Osteocyte (in vitro differentiated cells): ENCODE measurements at places on chromosomes 11 and 22.
A peak's percentile ranks its signal among the peaks of the same experiment; 100 is the strongest.

DNA sequence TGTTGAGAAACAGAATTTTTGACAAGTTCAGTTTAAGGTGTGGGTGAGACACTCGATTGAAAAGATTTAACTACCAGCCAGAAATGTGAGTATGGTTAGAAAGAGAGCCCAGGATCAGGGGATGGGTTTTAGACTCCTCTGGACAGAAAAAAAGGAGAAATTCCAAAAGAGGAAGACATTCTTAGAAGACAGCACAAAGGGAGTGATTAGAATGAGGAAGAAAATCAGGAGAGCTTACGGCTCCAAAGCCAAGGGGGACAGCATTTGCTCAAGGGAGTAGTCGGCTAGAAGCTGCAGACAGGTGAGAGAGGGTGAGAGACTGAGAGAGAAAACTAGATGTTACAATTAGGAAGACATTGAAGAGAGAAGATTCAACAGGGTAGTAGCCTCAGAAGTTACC, 166.1 kb downstream of the ADAMTS15 start:
- no peak for DNase-seq

DNA sequence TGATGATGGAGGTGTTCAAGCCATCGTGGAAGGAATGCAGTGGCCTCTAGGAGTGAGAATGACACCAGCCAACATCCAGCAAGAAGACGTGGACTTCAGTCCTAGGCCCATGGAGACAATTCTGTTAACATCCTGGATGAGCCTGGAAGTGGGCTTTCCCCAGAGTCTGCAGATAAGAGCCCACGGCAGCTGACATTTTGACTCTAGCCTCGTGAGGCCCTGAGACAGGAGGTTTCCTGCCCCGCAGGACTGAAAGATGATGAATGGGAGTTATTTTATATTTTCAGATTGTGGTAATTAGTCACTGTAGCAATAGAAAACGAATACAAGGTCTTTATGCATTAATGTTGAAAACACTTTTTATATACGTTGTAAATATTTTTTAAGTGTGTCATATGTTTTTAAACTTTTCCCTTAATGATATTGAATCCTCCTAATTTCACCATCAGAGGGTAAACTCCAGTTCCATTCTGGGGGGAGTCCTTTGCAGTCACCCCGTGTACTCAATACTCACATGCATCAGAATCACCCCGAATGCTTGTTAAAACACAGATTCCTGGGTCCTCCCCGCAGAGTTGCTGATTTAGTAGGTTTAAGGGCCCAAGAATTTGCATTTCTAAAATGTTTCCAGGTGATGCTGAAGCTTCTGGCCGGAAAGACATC, 570 bp upstream of the TPCN2 start:
- DNase-seq, result no peak

GRCh38 chr11:1123970-1124369, 33.8 kb upstream of the MUC5AC start:
- no peak for DNase-seq

DNA sequence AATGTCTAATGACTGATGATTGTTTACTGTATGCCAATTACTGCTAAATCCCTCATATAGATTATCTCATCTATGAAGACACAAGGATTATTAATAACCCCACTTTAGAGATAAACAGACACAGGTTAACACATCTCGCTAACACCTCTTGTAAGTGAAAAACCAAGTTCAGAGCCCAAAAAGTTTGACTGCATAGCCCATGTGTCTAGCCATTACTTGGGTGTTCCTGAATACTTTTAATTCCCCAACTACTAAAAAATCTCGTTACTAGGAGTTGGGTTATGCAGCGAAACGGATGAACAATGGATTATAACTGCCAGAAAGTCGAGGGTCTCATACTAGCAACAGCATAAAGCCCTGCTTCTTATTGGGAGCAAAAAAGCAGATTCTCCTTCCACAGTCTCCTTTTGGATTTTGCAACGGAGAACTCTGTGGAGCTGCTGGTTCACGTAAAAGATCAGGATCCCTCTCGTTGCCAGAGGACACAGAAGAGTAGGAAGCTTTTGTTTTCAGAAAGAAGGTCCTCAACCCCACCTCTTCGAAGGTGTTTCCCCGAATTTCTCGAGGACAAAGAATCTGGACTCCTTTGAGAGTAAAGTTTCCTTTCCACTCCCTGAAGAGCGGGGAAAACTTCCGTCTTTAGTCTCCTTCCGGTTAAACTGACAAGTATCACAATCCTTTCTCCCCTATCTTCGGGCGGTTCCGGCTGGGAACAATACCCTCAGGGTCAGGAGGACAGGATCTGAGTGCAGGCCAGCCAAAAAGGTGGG, 979 bp downstream of the ZBED5 start:
- DNase-seq, result no peak

- DNase-seq, result no peak
Observed at GRCh38 chr22:35148381-35148780, 82.4 kb downstream of the ISX start.

DNA sequence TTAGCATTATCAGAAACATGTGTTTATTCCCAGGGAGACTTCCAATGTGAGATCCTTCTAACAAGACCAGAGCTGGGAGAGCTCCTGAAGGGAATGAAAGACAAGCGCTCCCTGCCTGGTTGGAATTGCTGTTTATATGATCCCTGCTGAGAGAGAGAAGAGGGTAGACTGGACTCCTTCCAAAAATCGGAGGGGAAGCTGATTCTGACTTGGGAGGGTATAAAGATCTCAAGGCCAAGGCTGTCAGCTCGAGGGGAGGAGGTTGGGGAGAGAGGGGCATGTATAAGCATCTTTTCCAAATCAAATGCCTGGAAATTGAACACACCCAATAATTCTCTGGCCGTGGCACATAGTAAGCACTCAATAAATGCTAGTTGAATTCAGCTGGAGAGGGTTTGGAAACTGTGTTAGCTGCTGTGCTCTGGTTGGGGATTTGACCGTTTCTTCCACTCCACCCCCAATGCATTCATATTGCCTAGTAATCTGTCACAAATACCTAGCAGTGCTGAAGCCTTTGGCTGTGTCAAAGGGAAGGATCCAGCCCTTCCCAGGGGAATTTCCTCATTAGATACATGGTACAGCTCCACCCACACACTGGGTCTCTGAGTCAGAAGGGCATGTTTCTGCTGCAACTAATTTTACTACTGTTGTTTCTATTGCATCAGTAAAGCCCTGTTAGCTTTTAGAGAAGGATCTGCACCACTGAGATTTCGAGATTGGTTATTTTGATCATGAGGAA, 61.5 kb downstream of the CACNG2 start:
- no peak for DNase-seq

- no peak for DNase-seq
Observed at GRCh38 chr11:38160433-38160832, 1562.4 kb upstream of the RAG2 start.

- DNase-seq, result no peak
Observed at GRCh38 chr11:83601201-83601913, 315.2 kb upstream of the CCDC90B start.

DNA sequence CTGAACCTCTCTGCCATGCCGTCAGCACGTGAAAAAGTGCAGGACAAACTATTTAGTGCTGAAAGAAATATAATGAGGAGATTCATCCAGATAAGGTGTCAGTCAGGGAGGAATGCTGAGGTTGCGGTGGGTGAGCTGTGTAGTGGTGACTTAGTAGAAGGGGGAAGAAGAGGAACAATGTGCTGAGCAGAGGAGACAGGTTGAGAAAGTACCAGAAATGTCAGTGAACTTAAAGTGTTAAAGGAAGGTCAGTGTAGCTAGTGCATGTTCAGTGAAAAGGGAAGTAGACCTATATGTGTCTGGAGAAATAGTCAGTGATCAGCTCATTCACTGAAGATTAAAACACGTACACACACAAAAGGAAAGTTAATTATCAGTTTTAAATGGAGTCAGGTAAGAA, 237.6 kb upstream of the CCDC179 start:
- no peak for DNase-seq

DNA sequence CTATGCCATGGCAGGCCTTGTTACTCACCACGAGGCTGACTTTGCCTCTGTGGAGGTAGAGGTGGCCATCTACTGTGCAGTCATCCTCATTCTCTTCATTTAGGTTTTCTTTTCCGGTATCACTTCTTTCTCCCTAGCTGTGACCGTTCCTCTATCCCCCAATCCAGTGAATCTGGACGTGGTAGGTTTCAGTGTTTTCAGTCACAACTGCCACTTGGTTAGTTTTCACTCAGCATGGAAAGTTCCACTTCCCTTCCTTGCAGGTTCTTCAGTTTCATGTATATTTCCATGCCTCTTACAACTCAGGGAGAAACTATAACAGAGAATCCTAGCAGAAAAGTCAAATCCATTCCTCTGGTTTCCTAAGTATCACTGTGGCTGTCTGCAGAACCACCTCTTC, 1.9 kb downstream of the HPS4 start:
- no peak for DNase-seq

DNA sequence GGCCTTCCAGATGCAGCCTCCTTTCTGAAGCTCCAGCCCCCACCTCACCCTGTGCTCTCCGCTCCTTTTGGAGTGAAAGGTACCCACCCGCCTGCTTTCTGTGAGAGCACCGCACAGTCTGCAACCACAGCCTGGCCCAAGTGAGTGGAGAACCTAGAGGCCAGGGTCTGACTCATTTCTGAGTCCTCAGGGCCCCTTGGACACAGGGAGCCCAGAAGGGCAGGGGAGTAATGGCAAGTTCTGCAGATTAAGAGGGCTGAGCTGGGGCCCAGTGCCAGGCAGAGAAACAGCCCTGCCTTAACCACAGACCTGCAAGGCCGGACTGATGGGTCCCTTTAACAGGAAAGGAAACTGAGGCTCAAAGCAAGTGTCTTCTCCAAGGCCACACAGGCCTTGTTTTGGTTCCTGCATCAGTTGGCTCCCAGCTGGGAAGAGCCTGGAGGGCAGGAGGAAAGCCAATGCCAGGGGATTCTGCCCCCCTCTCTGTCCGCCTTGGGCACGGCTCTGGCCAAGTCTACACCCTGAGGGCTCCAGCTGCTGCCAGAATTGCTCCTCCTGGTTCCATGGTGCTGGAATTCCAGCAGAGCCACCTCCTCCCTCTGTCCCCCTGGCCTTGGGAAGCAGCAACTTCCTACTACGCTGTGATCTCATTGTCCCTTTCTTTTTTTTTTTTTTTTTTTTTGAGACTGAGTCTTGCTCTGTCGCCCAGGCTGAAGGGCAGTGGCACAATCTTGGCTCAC, 55.1 kb downstream of the CYTH4 start:
- DNase-seq, result no peak

DNA sequence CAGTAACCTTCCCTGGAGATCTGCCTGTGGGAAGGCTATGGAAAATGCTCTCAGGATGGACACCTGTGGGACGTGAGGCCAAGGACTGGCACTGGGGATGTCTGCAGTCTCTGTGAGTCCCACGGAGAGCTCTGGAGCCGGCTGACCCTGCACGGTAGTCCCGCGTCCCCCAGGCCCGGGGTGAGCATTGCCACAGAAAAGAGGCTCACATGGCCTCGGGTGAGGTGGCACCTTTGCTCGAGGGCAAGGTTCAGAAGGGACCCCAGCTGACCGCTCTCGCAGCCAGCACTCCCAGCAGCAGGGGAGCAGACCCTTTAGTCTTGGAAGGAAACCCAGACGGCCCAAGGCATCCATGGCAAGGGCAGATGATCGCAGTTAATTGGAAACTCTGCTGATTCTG, 9.0 kb downstream of the RTL6 start:
- DNase-seq, result no peak

GRCh38 chr11:96627376-96627775, 237.6 kb downstream of the JRKL start:
- no peak for DNase-seq

- DNase-seq, result no peak
Observed at GRCh38 chr22:49947296-49947622, 13.3 kb upstream of the PIM3 start.

DNA sequence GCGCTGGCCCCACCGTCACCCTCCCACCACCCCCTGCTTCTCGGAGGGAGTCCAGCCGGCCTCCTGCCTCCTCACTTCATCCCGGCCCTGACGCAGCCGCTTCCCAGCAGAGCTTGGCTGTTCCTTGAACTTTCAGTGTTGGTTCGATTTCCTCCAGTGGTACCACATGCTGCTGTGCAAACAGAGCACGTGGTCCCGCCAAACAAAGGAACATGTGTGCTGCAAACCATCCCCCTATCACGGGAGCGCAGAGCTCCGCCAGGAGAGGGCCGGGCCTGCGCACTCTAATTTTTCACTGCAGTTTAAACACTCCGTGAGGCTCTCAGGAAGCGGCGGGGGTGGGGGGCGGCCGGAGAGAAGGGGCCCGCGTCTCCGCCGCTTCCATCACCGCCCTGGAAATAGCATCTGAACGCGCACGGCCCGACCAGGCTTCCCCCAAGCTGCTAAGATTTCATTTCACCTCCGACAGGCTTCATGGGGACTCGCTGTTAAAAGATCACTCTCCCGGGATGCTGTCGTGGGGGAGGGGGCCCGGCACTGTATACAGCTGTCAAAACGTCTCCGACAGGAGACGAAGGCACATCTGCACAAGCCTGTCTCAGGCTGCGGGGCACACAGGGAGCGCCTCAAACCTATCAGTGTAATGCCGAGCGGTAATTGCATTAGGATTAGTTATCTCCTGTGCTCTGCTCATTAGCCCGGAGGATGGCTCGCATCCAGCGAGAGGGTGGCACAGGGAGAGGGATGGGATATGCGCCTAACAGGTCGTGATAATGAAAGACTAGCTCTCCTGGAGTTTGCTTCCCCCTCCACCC, 269.9 kb upstream of the SORL1-AS1 start:
- peak; percentile 87 for DNase-seq

GRCh38 chr22:27676545-27677213, 124.9 kb downstream of the MN1 start:
- DNase-seq, result no peak

DNA sequence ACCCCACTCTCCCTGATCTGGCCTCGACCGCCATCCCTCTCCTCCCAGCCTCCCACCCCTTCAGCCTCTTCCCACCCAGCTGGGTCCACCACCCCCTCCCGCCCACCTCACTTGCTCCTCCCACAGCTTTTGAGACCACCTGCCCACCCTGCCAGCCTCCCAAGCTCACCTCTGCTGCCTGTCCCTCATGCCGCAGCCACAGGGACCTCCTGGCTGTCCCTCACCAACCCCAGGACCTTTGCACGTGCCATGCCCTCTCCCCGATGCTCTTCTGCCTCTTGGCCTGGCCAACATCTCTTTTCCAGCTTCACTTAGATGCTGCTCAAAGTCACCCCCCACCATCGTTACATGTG, 6.5 kb downstream of the PNPLA5 start:
- DNase-seq, result no peak

DNA sequence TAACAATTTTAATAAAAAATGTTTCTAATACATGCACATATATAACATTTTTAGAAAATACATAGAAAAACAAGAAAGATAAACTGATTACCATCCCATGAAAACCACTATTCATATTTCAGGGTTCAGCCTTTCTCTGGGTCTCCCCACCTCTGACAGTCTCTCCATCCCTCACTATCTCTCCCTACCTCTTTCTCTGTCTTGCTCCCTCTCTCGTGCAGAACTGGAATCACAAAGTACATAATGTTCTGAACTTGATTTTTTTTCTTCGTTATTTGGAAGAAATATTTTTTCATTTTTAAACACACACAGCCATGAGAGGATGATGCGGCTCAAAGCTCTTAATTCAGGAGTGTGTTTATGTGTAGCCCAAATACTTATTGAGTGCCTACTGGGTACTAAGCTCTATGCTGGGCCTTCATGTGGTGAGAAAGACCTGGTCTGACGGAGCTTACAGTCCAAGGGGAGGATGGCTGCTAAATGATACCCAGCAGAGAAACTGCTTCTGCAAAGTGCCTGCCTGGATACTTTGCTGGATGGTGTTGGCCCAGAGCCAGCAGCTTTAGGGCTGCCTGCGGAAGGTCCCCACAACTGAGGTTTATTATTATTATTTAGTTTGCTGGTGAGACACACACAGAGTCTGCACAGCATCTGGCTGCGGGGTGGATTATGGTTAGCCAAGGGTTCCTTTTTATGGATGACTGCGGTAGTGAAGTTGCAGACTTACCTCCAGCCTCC, 42.6 kb downstream of the SC5D start:
- DNase-seq, result no peak
